ENCODE measurements at places on chromosomes 12 and 14.

- no peak for DNase-seq
Measured at GRCh38 chr14:102138961-102139285, 774 bp upstream of the WDR20 start.

DNA sequence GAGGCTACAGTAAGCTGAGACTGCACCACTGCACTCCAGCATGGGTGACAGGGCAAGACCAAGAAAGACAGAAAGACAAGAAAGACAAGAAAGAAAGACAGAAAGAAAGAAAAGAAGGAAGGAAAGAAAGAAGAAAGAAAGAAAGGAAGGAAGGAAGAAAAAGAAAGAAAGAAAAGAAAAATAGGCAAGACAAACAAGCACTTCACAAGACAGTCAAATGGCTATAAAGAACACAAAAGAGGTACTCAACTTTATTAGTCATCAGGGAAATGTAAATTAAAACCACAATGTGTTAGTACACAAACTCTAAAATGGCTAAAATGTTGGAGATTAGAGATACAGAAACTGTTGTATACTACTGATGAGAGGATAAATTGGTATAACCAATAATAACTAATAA, 6.6 kb downstream of the ATXN3 start:
- no peak for DNase-seq

DNA sequence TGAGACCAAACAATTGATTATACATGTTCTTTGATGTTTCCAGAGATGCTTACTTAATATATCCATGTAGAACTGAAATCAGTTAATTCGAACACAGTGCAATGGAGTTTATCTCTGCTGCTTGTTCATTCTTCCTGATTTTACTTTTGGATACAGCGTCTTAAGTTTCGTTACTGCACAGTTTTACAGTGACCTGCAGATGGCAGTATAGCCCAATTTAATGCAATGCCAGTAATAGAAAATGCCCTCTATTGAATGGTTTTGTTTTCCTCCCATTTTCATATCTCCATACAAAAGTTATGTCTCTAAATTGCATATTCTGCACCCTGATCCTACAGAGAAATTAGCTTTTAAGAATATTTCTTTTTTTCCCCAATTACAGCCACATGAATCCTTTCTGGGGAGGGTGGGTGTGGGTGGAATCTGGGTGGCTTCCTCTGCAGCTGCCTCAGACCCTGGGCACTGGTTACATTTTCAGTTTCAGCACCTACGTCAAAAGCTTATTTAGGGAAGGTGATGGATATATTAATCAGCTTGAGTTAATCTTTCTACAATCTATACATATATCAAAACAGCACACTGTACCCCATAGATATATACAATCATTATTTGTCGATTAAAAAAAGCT, 101.1 kb upstream of the DCD start:
- DNase-seq = peak; percentile 14

DNA sequence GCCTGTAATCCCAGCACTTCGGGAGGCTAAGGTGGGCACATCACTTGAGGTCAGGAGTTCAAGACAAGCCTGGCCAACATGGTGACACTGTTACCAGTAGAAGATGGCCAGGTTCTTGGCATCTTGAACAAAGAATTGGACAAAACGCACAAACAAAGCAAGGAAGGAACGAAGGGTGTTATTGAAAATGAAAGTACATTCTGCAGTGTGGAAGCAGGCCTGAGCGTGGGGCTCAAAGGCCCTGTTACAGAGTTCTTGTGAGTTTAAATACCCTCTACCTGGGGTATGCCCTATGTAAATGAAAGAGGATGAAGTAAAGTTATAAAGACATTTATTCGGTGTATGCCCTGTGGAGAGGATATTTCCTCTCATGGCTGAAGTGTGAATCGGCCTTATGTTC, 20.8 kb upstream of the CDK17 start:
- no peak for DNase-seq

- no peak for DNase-seq
Measured at GRCh38 chr14:94679106-94679810, 67.1 kb downstream of the SERPINA3 start.

DNA sequence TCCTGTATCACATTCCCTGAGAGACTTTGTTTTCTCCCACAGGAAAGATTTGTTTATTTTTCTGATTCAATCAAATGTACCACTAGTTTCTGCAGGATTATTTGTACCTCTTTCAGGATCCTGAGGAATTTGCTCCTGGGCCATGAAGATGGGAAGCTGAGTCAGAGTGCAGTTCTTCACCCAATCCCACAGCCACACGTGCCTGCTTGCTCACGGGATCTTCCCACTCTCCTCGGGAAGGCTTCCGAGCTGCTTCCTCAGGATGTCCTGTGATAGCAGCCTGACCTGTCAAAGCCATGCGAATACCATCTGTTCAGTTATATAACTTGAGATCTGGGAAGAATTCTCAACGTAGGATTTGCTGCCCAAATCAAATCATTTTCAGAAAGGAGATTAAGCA, 41.8 kb upstream of the HIF1A start:
- DNase-seq = peak; percentile 33

DNA sequence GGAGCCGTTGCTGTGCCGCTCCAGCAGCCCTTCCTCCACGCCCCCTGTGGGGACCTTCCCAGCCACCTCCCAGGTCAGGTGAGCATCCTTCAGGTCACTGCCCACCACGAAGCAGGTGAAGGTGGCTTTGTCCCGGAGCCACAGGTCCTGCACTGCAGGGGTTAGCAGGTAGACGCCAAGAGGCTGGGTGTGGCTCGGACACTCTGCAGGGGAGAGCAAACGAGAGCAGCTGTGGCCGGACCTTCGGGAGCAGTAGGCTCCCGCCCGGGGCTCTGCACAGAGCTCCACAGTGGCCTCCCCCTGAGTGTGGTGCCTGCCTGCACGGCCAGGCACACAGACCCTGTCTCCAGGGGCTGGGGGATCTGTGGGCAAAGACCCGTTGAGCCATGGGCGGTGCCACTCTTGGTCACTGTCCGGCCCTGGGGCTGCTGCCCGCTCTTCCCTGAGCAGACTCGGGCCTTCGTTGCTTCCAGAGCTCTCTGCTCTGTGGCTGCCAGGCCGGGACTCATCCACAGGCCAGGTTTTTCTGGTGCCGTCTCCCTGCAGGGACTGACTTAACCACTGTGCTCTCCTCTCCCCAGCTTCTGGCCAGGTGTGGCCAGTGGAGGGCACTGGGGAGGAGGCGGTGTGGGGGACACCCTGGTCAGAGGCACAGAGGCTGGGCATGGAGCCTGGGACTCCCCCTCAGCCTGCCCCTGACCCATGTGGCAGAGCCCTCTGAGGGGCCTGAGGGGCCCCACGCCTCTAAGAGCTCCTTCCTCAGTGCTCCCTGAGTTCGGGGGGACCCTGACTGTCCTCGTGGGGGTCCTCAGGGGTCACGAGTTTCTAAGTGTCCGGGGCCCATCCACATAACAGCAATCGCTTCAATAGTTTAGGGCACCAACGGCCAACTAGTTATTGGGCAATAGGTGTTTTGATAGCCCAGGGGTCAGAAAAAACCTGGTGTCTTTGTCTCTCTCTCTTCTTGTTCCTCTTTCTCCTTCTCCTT, 314.9 kb downstream of the TMEM121 start:
- DNase-seq = no peak

GRCh38 chr14:102551995-102552705, 40.3 kb upstream of the RCOR1 start:
- DNase-seq = no peak

DNA sequence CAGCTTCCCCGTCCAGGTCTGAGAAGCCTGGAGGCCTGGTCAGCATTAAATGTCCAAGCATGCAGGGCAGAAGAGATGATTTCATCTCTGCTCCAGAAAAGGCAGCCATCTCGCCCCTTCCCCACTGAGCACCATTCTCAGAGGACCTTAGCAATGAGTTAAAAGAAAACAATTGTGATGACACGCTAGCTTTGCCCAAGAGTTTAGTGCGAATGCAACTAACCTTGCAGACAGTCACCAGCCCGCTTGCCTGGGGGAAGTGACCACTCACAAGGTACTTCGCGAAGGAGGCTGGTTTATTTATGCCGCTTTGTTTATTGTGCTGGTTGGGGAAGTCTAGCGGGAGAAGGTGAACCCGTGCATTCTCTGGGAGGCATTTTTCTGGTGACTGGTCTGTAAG, 170.7 kb downstream of the RBM19 start:
- DNase-seq = no peak

- no peak for DNase-seq
Measured at GRCh38 chr12:40261937-40262336, 37.1 kb downstream of the LRRK2 start.

DNA sequence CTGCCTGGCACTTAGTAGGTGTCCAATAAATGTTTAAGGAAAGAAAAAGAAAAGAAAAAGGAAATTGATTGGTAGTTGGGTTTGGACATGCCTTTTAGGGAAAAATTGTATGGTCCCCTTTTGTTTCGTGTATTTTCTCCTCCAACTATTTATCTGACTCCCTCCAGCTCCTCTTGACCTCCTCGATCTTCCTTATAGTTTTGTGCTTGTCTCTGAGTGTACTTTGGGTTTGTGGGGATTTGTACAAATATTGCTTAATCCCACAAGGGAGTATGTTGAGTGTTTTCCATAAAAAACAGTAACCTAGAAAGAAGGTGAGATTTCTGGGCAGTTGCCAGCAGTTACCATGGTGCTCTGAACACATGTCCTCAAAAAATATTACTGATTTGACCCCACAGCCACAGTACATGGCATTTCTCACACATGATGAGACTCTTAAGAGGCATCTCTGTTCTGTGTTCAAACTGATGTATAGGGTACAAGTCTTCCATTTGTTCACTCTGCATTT, 15.7 kb downstream of the PLEKHG7 start:
- no peak for DNase-seq

GRCh38 chr14:85252011-85252410, 277.9 kb upstream of the FLRT2 start:
- peak; percentile 67 for DNase-seq

GRCh38 chr14:24307575-24308341, at the start of gene CIDEB:
Gene CIDEB, minus strand, starts transcription at chr14:24307977. Its CDS starts 119 bp downstream, at chr14:24307858.
- DNase-seq = peak; percentile 34

DNA sequence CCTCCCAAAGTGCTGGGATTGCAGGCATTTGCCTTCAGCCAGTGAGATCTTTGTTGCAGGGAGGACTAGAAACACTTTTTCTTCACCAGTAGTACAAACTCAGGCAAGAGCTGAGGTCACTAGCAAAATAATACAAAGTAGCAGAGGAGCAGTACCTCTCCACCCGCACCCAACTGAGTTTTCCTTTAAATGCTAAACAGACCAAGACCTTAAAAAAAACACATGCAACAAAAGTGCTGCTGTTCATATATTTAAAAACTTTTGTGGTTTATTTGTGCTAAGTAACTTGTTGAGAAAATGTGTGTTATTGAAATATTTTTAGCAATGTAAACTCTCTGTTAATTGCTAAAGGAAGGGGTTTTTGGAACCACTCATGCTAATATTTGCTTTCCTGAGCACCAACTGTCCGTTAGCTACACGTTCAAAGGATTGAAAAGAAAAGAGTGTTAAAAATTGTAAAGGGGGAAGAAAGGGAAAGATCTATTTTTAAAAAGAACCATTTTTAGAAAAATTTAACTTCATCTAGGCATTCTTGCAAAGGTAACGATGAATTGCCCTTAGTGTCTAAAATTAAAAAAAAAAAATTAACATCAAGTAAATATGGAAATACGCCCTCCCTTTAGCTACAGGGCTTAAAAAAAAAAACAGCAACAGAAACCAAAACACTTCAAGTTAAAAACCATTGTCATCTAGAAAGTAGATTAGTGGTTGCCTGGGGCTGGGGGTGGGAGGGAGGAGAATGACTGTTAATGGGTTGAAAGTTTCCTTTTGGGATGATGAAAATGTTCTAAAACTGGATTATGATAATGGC, 114.0 kb upstream of the KRAS start:
- DNase-seq = no peak

- no peak for DNase-seq
Measured at GRCh38 chr12:68119250-68119649, 40.3 kb downstream of the IFNG start.

GRCh38 chr14:100668352-100668751, 58.3 kb upstream of the DLK1 start:
- no peak for DNase-seq

DNA sequence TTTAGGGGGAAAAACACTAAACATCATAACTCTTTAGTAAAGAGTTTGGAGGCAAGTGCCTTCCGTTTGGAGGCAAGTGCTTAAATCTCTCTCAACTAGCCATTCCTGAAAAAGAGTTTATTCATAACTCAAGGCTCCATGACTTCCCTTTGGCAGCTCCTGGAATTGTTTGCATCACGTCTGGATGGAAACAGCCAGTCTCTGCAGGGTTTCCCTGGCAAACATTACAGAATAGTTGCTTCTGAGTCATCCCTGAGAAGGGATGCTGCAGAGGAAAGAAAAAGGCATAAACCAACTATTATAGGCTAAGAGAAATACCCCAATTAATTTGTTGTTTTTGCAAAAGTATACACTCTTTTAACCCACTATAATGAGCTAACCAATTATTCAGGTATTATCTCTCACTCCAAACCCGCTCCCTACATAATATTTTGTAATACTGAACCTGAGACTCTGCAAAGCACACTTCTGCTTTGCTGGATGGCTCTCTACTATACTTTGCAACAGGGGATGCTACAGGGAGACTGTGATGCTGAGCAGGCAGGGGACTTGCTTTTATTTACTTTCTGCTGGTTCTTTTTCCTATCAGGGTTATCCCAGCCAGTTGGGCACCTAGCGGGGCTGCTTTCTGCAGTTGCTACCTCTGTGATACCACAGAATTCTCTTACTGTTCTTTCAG, 497.7 kb downstream of the FUT8 start:
- DNase-seq = peak; percentile 50

DNA sequence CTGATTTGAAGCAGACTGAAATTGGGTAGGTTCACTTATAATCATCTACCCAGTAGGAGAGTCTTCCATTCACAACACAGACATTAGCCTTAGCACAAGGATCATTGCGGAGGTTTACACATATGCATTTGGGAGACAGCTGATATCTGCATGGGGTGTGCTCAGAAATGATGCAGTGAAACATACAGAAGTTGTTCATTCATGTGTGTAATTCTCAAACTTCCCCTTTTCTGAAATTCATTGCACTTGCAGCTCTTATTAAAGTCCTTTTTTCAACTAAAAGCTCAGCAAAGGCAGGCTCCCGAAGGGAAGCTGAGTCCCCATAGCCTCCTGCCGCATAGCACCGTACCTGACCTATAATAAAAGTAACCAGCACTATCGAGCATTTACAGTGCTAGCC, 218.3 kb upstream of the CRY1 start:
- DNase-seq = no peak

GRCh38 chr14:99523704-99524055, 42.5 kb downstream of the CCNK start:
- no peak for DNase-seq

DNA sequence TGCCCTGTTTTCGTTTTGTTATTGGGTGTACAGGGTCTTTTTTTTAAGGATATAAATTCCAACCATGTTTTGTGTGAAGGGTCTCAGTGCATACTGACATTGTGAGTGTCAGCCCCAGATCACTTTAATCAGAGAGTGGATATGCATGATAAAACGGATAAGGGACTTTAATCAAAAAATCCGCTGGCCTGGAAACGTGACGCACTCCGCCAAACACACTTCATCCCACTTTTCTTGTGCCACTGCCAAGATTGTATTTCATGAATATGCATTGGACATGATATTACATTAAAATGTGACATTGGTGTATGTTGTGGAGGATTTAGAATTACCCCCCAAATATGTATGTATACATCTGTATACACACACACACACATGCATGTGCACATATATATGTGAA, 273.1 kb downstream of the VRK1 start:
- no peak for DNase-seq

Measured in fibroblast of gingiva (primary cell).